ENCODE measurements at places on chromosomes 7 and 10.
A peak's percentile ranks its signal among the peaks of the same experiment; 100 is the strongest.

DNA sequence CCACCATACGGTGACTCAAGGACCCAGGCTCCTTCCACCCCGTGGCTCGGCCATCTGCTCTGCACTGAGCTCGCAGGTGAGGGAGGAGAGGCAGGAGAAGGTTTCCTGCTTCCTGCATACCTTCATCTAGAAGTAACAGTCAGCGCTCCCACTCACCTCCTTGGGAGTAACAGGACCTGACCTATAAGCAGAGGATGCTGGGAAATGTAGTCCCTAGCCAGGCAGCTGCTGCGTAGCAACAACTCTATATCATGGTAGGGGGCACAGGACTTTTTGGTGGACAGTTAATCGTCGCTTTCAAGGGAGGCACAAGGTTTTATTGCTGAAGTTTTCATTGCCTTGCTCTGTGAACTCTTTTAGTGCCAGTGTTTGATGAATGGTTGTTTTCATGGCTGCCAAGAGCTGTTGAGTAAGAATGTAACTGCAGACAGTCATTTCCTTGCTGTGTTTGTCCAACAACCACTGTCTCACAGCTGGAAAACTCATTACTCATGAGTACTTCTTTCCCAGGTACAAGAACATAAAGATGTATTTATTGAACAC lies 10.2 kb upstream of the ZFYVE27 start:
- no peak for DNase-seq

GRCh38 chr10:63256009-63256773 lies 123.1 kb downstream of the NRBF2 start:
- no peak for DNase-seq

DNA sequence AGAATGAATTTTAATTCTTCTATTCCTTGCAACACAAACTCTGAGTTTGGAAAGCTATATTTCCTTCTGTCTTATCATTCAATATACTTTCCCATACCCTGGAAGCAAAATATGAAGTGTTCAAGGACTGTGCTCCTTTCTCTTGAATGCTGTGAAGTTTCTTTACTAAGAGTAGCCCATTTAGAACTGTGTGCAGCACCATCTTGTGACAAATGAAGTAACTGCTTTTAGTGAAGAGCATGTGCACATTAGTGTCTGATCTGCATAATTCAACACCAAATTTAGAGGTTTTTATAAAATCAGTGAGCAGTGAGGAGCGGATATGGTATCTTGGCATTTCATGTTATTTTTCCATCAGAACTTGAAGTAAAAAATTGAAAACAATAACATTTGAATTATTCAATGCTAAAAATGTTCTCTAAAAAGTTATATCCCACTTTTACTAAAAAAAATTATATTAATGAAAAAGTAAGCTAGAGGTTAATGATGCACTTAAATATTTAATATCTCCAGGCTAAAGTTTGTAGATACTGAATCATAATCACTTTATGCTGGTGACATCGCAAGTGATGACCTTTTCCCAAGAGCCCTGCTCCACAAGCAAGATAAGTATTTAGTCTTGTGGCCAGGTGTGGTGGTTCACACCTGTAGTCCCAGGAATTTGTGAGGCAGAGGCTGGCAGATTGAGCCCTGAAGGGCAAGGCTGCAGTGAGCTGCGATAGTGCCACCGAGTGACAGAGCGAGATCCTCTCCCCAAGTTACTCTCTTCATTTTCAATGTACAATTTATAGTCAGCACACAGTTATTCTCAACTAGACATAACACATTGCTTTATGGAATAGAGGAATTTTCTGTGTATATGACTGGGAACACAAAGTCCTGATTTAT lies 108.8 kb upstream of the PCLO start:
- peak; percentile 78 for DNase-seq

DNA sequence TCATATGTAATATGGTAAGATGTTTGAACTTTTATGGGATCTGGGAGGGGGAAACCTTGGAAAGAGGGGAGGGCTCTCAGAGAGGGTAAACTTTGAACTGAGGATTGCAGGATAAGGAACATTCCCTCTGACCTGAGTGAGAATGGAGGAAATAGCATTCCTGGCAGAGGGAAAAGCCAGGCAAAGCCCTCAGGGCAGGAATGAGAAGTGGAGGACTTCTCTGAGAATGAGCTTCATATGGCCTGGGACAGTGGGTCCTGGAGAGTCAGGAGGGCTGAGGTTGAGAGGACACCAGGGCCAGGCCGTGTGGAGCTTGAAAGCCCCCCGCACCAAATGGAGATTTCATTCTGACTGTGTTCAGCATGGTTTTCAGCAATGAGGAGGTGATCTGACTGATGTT lies 34.2 kb downstream of the NPVF start:
- no peak for DNase-seq

GRCh38 chr10:63308628-63309027 lies 157.1 kb downstream of the JMJD1C start:
- no peak for DNase-seq

- DNase-seq, result no peak
These were observed 14.7 kb downstream of the SH3PXD2A start for GRCh38 chr10:103840740-103841070.

- no peak for DNase-seq
These were observed 83.5 kb downstream of the FAS start for GRCh38 chr10:89074120-89074519.

GRCh38 chr10:36493516-36493880 lies 631.9 kb upstream of the ANKRD30A start:
- no peak for DNase-seq

DNA sequence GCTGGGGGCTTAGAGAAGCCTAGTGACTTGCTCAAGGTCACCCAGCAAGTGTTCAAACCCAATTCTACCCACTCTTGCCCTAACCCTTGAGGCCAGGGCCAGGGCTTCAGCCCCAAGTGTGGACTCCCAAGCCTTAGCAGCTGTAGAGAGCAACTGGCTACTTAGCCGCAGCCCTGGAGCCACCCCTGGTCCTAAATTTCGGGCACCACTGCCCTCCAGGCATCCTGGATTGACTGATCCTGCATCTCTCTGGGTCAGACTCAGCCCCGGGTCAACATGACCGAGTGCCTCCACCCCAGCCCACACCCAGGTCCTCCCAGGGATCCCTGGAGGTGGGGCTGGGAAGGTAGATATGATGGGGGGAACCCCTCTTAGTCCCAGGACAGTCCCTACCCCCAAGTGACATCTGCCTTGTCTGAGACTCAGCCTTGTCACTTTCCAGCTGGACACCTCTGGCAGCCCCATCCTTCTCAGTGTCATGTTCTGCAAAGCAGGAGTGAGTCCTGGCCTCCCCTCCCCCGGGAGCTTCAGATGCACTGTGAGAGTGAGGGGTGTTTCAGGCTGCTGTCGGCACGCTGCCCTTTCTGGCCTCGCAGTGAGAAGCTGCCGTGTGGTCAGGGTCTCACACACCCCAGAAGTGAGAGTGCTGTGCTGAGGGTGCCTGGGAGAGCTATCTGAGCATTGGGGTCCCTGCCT lies 89.8 kb downstream of the ZMIZ1 start:
- no peak for DNase-seq

GRCh38 chr10:24740714-24741113 lies 17.0 kb upstream of the ARHGAP21 start:
- DNase-seq, result no peak

DNA sequence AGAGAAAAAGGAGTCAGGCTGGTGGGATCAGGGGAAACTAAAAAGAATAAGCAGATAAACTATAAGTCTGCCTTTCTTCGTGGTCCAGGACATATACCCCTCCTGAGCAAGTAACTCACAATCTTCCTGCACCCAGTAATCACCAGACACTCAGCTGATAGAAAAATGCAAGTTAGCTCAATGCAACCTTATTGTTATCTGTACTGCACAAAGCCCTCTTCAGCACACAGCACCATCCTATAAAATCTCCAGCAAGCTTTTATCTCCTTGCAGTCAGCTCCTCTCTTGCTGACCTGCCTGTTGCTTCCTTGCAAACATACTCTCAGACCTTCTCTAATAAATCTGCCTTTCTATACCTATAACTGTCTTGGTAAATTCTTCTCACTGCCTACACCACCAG lies 6.7 kb downstream of the SLC37A3 start:
- no peak for DNase-seq

DNA sequence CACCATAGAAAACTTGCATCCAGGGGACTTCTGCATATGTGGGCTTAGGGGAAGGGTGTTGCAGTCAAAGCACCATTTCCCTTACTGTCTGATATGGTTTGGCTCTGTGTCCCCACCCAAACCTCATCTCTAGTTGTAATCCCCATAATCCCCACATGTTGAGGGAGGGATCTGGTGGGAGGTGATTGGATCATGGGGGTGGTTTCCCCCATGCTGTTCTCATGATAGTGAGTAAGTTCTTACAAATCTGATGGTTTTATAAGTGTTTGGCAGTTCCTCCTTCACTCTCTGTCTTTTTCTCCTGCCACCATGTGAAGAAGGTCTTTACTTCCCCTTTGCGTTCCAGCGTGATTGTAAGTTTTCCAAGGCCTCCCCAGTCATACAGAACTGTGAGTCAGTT lies 177.4 kb downstream of the ADK start:
- DNase-seq, result no peak

DNA sequence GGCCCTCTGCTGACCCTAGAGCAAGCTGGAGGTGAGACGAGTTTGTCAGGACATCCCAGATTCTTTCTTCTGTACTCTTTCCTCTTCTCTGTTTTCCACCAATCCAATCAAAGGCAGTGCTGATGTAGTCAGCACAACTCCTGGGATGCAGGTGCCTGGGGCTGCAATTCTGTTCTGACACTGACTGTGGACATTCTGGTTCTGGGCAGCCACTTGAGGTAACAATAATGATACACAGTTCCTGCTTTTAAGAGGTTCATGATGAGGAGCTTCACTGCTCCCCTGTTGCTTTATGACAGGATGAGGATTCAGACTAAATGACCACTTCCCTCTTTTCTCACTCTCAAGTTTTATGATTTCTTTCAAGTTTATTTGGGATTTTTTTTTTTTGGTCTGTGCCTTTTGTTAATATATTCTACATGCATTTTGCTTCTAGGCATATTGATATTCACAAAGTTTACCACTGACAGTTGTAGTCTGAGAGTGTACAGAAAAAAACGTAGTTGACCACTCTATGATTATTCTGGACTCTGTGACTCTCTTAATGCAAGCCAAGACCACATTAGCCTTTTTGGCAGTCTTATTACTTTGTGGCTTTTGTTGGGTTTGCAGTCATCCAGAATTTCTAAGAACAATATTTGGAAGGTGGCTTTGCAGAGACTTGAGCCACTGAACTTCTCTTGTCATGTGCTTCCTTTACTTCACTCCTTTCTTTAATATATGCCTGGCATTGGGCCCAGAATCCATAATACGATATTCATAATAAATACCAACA lies 247.6 kb downstream of the AUTS2 start:
- DNase-seq, result no peak

- DNase-seq, result no peak
These were observed 31.0 kb upstream of the TRIM8 start for GRCh38 chr10:102613286-102613685.

- no peak for DNase-seq
These were observed 94.2 kb downstream of the POLL start for GRCh38 chr10:101493782-101494281.

- DNase-seq, result no peak
These were observed 9.6 kb upstream of the VIPR2 start for GRCh38 chr7:159154243-159154642.

DNA sequence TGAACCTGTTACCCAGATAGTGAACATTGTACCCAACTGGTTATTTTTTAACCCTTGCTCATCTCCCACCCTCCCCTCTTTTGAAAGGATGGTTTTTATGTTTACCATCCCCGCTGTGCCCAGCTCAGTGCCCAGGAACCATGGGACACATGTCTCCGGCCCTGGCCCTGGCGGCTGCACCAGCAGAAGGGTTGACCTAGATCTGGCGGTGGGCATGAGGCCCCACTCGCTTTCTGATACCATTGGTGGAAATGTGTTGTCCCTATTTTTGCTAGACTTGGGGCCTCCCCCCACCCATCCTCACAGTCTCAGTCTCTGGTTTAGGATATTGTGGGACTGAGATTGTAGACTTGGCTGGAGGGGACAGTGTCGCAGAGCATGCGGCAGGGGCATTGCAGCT lies 11.9 kb downstream of the PFKFB3 start:
- no peak for DNase-seq

- no peak for DNase-seq
These were observed 3.8 kb downstream of the RARRES2 start for GRCh38 chr7:150337659-150338081.

DNA sequence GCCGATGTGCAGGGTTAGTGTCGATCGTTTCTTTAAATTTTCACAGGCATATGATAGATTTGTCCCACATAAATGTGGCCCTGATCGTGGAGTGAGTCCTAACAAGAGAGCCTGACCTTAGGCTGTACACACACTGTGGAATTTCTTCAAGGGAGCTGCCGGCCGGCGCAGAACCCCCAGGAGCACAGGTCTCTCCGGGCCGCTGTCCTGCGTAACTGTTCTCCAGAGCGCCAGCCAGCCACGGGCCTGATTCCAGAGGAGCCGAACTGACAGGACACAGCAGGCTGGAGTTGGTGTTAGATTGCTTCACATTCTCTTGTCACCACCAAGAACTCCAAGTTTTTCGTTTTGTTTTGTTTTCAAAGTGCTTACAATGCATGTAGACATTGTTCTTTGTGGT lies 37.3 kb downstream of the SHH start:
- DNase-seq, result no peak

Data from ACHN (cell line).